ENCODE measurements at places on chromosomes 4 and X. TPM values are rescaled to one million over a fixed set of nuclear protein-coding genes. Genes with fewer than 3 reads are reported as not detected.
A peak's percentile ranks its signal among the peaks of the same experiment; 100 is the strongest.

DNA sequence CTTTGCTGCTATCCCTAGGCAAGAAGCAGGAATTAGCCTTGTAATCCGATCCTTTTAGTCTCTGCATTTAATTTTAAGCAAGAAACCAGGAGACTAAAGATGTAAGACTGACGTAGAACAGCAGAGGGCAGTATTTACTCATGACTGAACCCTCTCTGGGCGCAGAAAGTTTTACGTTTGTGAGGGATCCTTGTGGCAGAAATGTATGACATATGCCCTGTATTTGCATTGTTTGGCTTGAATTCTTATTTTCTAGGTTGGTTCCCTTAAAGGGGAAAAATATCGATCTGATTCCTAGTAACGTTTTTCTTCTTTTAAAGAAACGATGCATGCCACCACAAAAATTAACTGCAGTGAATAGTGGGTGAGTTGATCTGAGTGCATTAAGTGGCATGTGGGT lies 1.3 kb upstream of the FAT4 start:
- DNase-seq, result peak; percentile 72

DNA sequence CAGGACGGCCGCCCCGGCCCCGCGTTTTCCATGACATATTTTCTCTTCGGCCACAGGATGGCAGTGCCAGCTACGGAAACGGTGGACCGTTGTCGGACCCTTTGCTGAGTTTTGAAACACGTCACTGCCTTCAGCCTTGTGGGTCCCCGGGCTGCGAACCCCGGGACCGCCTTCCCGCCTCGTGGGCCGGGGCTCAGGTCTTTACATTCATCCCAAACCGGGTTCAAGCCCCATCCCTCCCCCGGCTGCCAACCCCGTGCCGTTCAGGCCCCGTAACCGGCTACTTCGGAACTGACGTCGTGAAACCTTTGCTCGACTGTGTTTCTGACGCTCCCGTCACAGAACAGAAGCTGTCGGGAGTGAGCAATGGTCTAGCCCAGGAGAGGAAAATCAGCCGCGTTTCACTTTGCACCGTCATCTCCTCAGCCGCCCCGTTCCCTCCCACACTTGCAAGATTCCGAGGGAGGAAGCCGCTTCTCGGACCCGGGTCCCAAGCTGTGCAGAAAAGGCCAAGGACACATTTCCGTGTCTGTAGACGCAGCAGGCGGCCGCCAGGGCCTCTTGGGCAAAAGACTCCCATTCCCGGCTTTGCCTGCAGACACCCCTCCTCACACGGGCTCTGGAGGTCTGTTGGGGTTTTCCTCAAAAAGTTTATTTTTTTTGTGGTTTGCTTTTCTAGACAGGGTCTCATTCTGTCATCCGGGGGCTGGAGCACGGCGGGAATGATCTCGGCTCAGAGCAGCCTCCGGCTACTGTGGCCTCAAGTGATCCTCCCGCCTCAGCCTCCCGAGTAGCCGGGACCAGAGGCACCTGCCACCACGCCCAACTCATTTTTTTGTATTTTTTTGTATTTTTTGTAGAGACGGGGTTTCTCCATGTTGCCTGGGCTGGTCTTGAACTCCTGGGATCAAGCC lies 41.4 kb upstream of the PPP2R3B start:
- no peak for DNase-seq

Gene ANTXR2
- 28.3 TPM for total RNA-seq

DNA sequence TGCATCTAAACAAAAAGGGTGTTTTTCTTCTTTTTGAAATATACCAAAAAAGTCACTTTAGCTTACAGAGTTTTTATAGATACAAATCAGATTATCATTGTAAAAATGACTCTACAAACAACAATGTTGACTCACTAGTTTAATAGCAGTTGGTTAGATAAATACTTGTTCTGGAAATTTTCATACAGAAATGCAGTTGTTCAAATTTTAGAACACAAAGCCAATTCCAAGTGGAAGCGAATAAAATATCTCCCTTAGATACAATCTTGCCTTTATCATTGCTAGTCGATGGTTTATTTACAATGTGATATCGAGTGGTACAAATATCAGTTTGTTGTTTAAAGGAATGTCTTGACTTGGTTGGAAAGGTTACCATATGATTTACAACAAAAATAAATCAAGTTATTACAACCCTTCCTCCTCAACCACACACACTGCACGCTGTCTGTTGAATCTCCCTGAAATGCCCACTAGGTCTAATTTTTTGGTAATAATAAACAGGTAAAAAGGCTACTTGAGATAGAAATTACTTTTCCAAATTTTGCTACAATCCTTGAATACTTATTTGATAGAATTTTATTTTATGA lies 114.8 kb downstream of the CDS1 start:
- DNase-seq, result no peak

DNA sequence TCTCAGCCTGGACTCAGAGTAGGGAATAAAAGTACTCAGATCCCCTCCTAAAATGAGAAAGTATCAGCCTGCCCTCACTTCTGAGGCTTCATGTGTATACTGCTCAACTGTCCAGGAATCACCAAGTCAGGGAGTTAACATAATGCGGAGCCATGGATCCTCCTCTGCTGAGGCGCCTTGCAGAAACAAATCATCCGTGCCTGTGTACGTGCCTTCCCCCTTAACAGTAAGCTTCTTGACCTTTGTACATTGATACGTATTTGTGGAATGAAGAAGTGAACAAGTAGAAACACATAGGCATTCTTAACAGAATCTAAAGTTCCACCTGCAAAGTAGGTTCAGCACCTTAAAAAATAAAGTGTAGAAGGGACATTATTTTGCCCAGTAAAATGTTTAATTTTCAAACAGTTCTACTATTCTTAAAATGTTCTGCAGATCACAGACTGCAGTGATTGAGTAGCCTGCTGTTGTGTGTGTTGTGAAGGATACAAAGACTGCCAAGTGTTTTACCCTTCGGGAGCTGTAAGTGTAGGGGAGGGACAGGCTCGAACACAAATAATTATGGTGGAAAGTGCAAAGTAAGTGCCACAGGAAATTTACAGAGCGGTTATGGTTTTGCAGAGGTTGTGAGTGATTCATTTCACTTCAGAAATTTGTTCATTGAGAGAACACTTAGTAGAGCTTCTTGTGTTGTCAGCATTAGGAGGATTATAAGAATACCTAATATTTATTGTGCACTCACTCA lies 61.9 kb downstream of the ARHGAP10 start:
- no peak for DNase-seq

Gene RAB39B
- total RNA-seq, result 2.7 TPM

Gene DAPP1
- 14.5 TPM for total RNA-seq

- no peak for DNase-seq
Measured at GRCh38 chr4:45692131-45692735, 431.6 kb downstream of the GABRG1 start.

DNA sequence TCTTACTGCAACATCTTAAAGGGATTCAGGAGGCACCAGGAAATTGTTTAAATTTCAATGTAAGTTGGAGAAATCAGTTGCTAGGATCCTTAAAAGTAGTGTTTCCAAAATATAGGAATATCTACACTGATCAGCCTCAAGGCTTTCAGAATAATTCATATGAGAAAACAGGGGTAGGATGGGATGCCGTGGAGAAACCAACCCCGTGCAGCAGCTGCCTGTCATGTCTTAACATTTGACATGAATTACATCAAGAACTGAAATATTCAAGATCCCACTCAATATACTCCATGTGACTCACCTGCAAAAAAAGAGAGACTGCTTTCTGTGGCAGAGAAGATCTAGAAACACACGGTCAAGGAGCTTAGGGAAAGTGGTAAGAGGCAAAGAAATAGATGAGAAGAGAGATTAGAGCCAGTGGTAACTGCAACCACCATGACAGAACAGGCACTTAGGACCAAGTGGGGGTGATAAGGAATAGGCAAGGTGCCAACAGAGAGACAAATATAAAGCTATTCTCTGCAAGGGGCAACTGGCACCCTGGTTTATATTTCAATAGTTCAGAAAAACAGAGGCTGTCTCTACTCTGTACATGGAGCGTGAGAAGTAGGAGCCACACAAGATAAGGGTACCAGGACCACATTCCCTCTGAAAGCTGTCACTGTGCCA lies 64.0 kb downstream of the SLC39A8 start:
- DNase-seq, result no peak

GRCh38 chr4:173169178-173169427 lies 492 bp downstream of the GALNT7 start:
- no peak for DNase-seq

- DNase-seq, result no peak
Measured at GRCh38 chr4:52408032-52408431, 251.1 kb downstream of the USP46 start.

- DNase-seq, result peak; percentile 46
Measured at GRCh38 chr4:110586131-110586850, 36.6 kb downstream of the PITX2 start.

Gene NFXL1
- total RNA-seq, result 15.8 TPM

DNA sequence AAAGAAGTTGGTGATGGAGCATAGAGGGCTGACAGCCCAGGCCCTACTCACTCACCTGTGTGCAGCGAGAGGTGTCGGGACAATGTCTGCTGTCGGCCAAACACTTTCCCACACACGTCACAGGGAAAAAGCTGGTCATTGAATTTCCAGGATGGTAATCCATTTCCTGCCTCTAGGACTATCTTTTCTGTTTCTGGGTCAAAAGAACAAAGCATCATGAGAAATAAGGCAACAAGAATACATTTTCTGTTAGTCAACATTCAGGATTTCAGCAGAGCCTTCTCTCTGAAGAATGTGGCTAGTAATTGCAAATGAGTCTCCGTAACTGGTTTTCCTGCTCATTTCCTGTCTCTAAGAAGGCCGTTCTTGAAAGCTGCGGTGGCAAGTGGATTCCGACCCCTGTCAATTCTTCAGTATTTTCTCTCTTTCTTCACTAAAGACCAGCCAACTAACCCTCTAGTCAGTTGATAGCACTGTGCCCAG lies 99.4 kb downstream of the C4orf51 start:
- DNase-seq, result no peak

DNA sequence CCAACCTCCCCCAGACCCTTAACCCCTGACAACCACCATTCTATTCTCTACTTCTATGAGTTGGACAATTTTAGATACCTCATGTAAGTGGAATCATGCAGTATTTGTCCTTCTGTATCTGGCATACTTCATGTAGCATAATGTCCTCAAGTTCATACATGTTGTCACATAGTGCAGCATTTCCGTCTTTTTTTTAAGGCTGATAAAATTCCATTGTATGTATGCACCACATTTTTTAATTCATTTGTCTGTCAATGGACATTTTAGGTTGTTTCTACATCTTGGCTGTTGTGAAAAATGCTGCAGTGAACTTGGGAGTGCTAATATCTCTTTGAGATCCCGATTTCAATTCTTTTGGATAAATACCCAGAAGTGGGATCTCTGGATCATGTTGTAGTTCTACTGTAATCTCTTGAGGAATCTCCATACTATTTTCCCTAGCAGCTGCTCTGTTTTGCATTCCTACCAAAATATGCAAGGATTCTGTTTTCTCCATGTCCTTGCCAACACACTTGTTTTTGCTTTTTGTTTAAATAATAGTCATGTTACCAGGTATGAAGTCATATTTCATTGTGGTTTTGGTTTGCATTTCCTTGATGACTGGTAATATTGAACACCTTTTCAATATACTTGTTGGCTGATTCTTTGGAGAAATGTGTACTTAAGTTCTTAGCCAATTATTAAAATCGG lies 48.8 kb upstream of the ADAD1 start:
- DNase-seq, result peak; percentile 56

- peak; percentile 82 for DNase-seq
Measured at GRCh38 chr4:141329174-141329569, 108.5 kb downstream of the ZNF330 start.

Gene MAGEB1
- total RNA-seq, result not detected

GRCh38 chrX:22594766-22595165 lies 322.1 kb downstream of the CBLL2 start:
- no peak for DNase-seq

Gene TEX13D
- not detected for total RNA-seq

- DNase-seq, result no peak
Measured at GRCh38 chrX:136625246-136625645, 22.7 kb upstream of the CD40LG start.

- no peak for DNase-seq
Measured at GRCh38 chrX:100593581-100593980, 8.8 kb downstream of the TNMD start.

- DNase-seq, result no peak
Measured at GRCh38 chr4:28062562-28062961, 1201.9 kb downstream of the STIM2 start.

- DNase-seq, result no peak
Measured at GRCh38 chrX:18833071-18833731, 125.8 kb downstream of the PPEF1 start.

GRCh38 chr4:184331268-184331995 lies 113.8 kb upstream of the ENPP6 start:
- peak; percentile 32 for DNase-seq

GRCh38 chr4:66554826-66555225 lies 884.5 kb upstream of the EPHA5 start:
- peak; percentile 17 for DNase-seq

- peak; percentile 97 for DNase-seq
Measured at GRCh38 chrX:13376857-13377549, 57.1 kb upstream of the ATXN3L start.

Gene PPM1K
- total RNA-seq, result 10.2 TPM

Gene TNIP3
- not detected for total RNA-seq

Gene MAPK10
- total RNA-seq, result 6.6 TPM

- DNase-seq, result no peak
Measured at GRCh38 chr4:113832803-113833202, 71.3 kb upstream of the CAMK2D start.

Gene PAGE4
- not detected for total RNA-seq

GRCh38 chrX:130772776-130773143 lies 130.2 kb downstream of the ENOX2 start:
- no peak for DNase-seq

DNA sequence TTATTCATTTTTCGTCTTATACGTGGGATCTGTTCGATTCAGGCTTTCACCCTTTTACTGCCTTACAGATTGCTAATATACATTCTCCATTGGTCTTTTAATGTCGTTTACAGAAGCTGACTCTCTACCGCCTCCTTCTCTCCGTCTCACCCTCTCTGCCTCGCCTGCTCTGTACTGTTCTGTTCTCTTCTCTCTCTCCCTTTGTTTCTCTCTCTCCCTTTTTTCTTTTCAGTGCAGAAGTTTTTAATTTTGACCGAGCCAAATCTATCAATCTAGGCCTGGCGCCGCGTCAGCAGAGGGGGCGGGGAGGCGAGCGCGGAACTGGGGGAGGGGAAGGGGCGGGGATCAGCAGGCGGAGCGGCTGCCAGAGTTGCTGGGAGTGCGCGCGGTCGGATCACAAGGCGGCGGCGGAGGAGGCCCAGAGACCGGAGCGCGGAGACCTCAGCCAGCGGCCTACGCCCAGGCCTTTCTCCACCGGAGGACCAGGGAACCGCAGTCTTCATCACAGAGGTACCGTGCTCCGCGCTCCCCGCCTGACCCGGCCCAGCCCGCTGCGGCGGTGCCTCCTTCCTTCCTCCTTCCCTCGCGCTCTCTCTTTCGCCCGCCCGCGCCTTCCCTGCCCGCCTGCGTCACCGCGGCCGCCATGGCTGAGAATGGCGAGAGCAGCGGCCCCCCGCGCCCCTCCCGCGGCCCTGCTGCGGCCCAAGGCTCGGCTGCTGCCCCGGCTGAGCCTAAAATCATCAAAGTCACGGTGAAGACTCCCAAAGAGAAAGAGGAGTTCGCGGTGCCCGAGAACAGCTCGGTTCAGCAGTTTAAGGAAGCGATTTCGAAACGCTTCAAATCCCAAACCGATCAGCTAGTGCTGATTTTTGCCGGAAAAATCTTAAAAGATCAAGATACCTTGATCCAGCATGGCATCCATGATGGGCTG lies at the start of gene UBQLN2:
TSS of gene UBQLN2 (plus strand) at position 397 of the 931 bp plus-strand sequence. CDS start at position 644, 247 bp downstream.
- peak; percentile 69 for DNase-seq
